ENCODE measurements at places on chromosomes 3 and 15. TPM values are rescaled to one million over a fixed set of nuclear protein-coding genes. Genes with fewer than 3 reads are reported as not detected.

The TGM5 gene
- 1.6 TPM for total RNA-seq

The DYNC1LI1 gene
- 43.3 TPM for total RNA-seq

The ABHD2 gene
- total RNA-seq: 111 TPM

The FES gene
- 22.8 TPM for total RNA-seq

The TMEM62 gene
- total RNA-seq: 34.4 TPM

The MRPS25 gene
- 16.6 TPM for total RNA-seq

The AGBL1 gene
- 0.91 TPM for total RNA-seq

The DNAH12 gene
- 0.05 TPM for total RNA-seq

The NTRK3 gene
- 4.2 TPM for total RNA-seq

The ROPN1 gene
- 10.8 TPM for total RNA-seq

The LEKR1 gene
- total RNA-seq: 2.2 TPM

The CCDC33 gene
- not detected for total RNA-seq

The FGF7 gene
- 11.5 TPM for total RNA-seq

The SV2B gene
- 5.4 TPM for total RNA-seq

The FOXL2 gene
- 0.68 TPM for total RNA-seq

The ARPIN gene
- total RNA-seq: 18.7 TPM

The ADAMTSL3 gene
- total RNA-seq: 4.5 TPM

The LYZL4 gene
- not detected for total RNA-seq

The ZNF501 gene
- 23.6 TPM for total RNA-seq

The TMEM207 gene
- not detected for total RNA-seq

The AMIGO3 gene
- 1.4 TPM for total RNA-seq

The CD200R1L gene
- not detected for total RNA-seq

The UBAP1L gene
- total RNA-seq: 8.5 TPM

The ITGA11 gene
- 11.0 TPM for total RNA-seq

The AP3B2 gene
- total RNA-seq: 5.4 TPM

The TMC3 gene
- total RNA-seq: 0.14 TPM

The FANCD2OS gene
- total RNA-seq: 1.1 TPM

The PSTPIP1 gene
- 2.1 TPM for total RNA-seq

The GOLGB1 gene
- 80.3 TPM for total RNA-seq

The SAMD7 gene
- total RNA-seq: 1.5 TPM

The FSIP1 gene
- total RNA-seq: 1.6 TPM

Measured in prostate gland (tissue), 2 donors.